ENCODE measurements at places on chromosomes 7 and 10. TPM values are rescaled to one million over a fixed set of nuclear protein-coding genes. Genes with fewer than 3 reads are reported as not detected.

The IL6 gene
- total RNA-seq: 0.53 TPM

The FAM13C gene
- not detected for total RNA-seq

GRCh38 chr7:3767917-3768777 lies 467.1 kb downstream of the SDK1 start:
- no peak overlapping the region for H3K4me3 ChIP-seq
- no peak for DNase-seq
- no peak overlapping the region for H3K27ac ChIP-seq
- H3K27me3 ChIP-seq: peaks cover 9% of the 10 kb centered on the region
- H3K4me1 ChIP-seq: no peaks in the 10 kb centered on the region
- no peaks in the 10 kb centered on the region for H3K36me3 ChIP-seq

DNA sequence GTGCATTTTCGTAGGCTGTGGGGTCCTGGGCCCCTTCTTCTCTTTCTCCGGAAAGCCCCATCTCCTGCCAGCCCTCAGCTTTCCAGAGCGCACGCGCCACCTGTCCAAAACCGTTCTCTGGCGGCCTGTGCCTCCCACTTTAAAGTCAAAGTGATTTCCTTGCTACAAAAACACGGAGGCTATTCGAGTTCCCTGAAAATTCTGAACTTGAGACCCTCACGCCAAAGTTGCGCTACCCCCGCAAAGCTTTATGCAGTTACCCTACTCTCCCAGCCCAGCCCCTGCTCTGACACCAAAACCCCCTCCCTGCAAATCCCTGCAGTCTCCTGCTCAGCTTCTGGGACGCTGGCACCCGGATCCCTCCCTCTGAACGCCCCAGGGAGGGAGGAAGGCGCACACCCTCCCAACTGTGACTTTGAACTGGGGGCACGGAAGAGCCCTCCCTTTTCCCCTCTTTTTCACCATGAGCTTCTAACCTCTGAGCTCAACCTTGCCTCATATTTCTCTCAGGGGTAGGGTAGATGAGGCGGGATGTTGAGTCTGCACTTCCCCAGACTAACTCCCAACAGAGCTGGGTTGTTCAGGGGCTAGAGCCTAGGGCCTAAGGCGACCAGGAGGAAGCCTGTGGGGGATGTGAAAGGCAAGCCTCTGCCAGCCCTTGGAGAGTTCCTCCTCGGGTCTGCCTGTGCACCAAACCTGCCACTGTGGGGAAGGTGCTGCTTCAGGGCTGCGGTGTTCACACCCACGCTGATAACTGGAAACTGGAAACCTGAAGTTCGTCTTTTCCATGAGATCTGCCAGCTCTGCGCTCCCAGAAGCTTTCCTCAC lies 2.7 kb upstream of the PAX4 start:
- H3K27ac ChIP-seq: no peak overlapping the region
- H3K36me3 ChIP-seq: no peaks in the 10 kb centered on the region
- peaks cover 64% of the 10 kb centered on the region for H3K27me3 ChIP-seq

The EIF5AL1 gene
- 1.2 TPM for total RNA-seq

The PKD2L1 gene
- total RNA-seq: not detected

- peaks cover 45% of the 10 kb centered on the region for H3K4me1 ChIP-seq
- no peak for DNase-seq
- no peaks in the 10 kb centered on the region for H3K27me3 ChIP-seq
- H3K36me3 ChIP-seq: peaks cover 40% of the 10 kb centered on the region
- no peak overlapping the region for H3K27ac ChIP-seq
- H3K4me3 ChIP-seq: no peak overlapping the region
Observed at GRCh38 chr7:148729984-148730733, 31.5 kb downstream of the CUL1 start.

DNA sequence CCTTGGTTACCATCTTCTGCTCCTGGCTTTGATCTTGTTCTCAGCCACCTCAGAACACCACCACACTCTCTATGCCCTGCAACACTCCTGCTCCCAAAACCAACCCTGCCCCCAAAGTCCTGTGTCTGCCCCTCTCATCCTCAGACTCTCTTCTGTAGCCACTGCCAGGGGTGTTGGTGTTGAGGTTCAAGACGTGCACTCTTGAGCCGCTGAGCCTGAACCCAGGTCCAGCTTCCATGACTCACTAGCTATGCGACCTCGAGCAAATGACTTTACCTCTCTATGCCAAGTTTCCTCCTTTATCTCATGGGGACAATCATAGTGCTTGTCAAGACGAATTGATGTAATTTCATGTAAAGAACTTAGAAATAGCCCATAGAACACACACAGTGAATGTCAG lies 840 bp upstream of the ATP6V0A4 start:
- H3K27me3 ChIP-seq: peaks cover 5% of the 10 kb centered on the region
- no peaks in the 10 kb centered on the region for H3K36me3 ChIP-seq
- H3K27ac ChIP-seq: no peak overlapping the region
- DNase-seq: no peak
- no peak overlapping the region for H3K4me3 ChIP-seq

DNA sequence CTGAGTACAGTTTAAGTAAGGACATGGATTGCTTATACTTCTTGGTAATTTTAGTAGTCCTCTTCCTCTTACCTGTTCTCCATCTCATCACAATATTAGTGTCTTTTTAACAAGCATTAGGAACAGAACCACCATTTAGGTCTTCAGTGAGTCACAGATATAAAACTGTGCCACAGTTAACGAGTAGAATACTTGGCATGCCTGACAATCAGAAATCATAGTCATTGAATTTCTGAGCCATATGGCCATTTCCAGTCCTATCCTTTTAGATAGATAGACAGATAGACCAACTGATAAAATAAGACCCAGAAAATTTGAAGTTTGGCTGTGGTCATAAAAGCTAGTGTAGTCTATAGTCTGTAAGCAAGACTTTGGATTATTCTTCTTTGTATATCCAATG lies 71.1 kb downstream of the GBF1 start:
- no peak overlapping the region for H3K27ac ChIP-seq
- H3K4me3 ChIP-seq: no peak overlapping the region
- H3K27me3 ChIP-seq: no peaks in the 10 kb centered on the region
- H3K36me3 ChIP-seq: peaks cover 9% of the 10 kb centered on the region
- peaks cover 9% of the 10 kb centered on the region for H3K4me1 ChIP-seq
- DNase-seq: no peak

DNA sequence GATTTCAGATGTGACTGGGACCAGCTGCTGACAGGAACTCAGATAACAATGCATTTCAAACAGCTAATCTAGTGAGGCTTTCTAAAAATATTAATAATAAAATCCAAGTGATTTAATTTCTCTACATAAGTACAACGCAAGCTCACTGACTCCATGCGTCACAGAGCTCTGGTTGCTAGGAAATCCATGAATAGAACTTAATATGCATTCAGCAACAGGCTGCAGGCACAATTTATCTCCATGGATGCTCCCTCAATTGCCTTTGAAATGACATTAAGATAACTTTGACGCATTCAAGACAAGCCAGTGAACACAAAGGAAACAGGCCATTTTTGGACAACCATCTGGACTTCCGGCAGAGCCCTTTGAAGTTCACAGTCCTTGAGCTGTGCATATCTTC lies 118.7 kb upstream of the COL1A2 start:
- H3K27ac ChIP-seq: no peak overlapping the region
- H3K4me1 ChIP-seq: no peaks in the 10 kb centered on the region
- DNase-seq: no peak

DNA sequence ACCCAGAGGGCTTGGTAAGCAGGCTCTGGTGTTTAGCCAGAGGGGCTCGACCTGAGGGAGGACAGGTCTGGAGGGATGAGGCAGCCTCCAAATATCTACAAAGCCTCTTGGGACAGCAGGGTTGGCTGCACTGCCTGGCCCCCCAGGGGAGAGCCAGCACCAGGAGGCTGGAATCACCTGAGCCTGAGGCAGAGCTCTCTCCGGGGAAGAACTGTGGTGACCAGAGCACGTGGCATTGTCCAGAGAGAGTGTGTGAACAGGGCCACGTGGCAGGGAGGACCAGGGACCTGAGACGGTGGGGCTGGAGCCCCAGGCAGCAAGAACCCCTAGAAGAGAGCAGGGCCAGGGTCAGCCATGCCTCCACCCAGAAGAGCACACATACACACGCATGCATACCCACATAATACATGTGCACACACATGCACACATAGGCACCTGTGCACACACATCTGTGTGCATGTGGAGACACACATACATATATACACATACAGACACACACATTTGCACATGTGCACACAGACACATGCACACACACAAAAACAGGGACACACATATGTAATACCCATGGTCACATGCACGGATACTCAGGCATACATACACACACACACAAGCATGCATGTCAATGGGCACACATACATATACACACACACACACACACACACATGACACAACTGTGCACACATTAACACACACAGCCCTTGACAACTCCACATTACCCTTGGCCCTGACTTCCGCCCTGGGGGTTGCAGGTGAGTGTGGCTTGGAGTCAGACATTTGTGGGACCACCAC lies 94.9 kb downstream of the MYL10 start:
- no peaks in the 10 kb centered on the region for H3K4me1 ChIP-seq
- peaks cover 1% of the 10 kb centered on the region for H3K27me3 ChIP-seq
- H3K4me3 ChIP-seq: no peak overlapping the region
- no peaks in the 10 kb centered on the region for H3K36me3 ChIP-seq
- no peak overlapping the region for H3K27ac ChIP-seq

DNA sequence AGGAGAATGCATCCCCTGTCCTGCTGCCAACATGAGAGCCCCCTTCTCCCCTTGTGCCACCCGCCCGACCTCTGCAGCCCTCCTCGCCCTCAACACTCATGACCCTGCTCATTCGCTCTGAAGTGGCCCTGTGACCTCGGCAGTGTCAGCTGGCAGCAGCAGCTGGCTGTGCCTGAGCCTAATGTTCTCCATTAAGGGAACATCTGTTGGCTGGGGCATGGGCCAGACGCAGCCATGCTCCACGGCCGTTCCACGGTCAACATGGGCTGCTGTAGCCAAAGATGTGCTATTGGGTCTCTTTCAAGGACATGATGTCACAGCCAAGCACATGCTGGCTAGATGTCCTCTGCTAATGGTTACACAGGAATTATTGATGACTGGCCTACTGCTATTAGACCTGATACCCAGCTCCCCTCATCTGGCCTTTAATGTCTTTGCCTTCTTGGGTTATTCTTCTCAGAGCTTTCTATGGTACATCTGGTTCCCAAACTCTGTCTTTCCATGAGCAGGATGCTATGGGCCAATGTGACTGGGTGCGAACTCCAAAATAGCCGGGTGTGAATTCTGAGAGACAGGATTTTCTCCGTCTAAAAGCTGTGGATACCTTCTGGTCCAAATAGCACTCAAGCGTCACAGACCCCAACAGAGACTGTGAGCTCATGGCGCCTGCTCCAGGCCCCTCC lies 22.4 kb downstream of the ADCYAP1R1 start:
- H3K27ac ChIP-seq: no peak overlapping the region
- no peaks in the 10 kb centered on the region for H3K36me3 ChIP-seq
- no peaks in the 10 kb centered on the region for H3K4me1 ChIP-seq
- DNase-seq: no peak
- no peak overlapping the region for H3K4me3 ChIP-seq

DNA sequence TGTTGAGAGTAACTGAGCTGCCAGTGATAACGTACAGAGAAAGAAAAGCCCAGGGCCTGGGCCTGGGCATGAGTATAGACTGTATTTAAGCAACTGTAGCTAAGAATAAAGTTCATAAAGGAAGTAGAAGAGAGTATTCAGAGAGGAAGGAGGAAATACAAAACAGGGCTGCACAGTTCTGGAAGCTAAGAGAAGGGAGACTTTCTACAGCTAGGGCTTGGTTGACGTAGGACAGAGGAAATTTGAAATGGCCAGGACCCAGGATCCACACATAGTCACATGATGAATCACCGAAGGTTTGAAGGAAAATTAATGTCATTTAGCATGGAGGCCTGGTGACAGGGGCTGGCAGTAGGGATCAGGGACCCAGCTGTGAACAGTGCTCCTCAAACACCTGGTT lies 66.7 kb downstream of the ARL4A start:
- H3K4me1 ChIP-seq: no peaks in the 10 kb centered on the region
- no peak for DNase-seq
- no peaks in the 10 kb centered on the region for H3K27me3 ChIP-seq
- H3K4me3 ChIP-seq: no peak overlapping the region

The DMTF1 gene
- 95.3 TPM for total RNA-seq

The PDCD11 gene
- 38.9 TPM for total RNA-seq

DNA sequence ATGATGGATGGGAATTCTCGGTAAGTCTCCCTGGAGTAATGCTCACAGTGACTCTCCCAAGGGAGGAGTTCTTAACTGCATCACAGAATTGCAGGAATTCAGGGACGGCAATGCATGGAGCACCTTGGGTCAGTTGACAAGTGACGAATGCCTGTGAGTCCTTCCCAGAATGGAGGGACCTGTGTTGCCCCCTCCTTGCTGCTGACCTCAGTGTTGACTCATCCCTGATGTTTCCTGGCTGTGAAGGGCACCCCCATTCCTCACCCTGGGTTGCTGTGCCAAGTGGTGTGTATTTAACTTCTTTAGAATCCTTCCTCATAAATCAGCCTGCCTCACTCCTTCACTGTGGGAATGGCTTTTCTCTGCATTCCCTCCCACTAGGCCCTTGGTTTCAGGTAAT lies 98.9 kb downstream of the LRMDA start:
- no peaks in the 10 kb centered on the region for H3K4me1 ChIP-seq
- no peak overlapping the region for H3K4me3 ChIP-seq
- DNase-seq: no peak

DNA sequence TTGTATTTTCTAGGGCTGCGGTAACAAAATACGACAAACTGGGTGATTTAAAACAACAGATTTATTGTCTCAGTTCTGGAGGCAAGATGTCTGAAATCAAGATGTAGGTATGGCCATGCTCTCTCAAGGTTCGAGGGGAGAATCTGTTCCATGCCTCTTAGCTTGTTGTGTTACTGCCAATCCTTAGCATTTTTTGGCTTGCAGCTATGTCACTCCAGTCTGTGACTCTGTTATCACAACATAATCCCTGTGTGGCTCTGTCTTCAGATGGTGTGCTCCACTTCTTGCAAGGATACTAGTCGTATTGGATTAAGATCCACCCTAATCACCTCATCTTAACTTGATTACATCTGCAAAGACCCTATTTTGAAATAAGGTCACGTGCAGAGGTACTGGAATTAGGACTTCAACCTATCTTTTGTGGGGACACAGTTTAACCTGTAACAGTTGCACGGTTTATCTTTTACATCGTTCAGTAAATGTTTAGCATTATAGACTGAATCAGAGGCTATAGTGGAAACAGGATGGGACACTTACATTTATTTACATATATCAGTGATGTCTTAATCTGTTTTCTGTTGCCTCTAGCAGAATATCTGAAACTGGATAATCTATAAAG lies 3.1 kb downstream of the C1GALT1 start:
- no peak overlapping the region for H3K4me3 ChIP-seq
- no peak for DNase-seq
- H3K36me3 ChIP-seq: peaks cover 32% of the 10 kb centered on the region

The PRR15 gene
- not detected for total RNA-seq

The CTAGE15 gene
- not detected for total RNA-seq

GRCh38 chr10:78299851-78300468 lies 266.3 kb downstream of the RPS24 start:
- DNase-seq: peak; percentile 16
- H3K36me3 ChIP-seq: no peaks in the 10 kb centered on the region
- H3K27me3 ChIP-seq: no peaks in the 10 kb centered on the region
- H3K27ac ChIP-seq: peak overlapping the region; percentile 36

The VGF gene
- total RNA-seq: 0.30 TPM

The SFTPA1 gene
- not detected for total RNA-seq

GRCh38 chr7:134892963-134893362 lies 93.3 kb upstream of the AGBL3 start:
- no peak overlapping the region for H3K4me3 ChIP-seq
- H3K27ac ChIP-seq: no peak overlapping the region
- no peak for DNase-seq
- no peaks in the 10 kb centered on the region for H3K36me3 ChIP-seq

The ATOH7 gene
- not detected for total RNA-seq
